Upper lobe of right lung (tissue), 1 donor: ENCODE measurements at places on chromosomes 2 and 18. TPM values are rescaled to one million over a fixed set of nuclear protein-coding genes. Genes with fewer than 3 reads are reported as not detected.

DNA sequence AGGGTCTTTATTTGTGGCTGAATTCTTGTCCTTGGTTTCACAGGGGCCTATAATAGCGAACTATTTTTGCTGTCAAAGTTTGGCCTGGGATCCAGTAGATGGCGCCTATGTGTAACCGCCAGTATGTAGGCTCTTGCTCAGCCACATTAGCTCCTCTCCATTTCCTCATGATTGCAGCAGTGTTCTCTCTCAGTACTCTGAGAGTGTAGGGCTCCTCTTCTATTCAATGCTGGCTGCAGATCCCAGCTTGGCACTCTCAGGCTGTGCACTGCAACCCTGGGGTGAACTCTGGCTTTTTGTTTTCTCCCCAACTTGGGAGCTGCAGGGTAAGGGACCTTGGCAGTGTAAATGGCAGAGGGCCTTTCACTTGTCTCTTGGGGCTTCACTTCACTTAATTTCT, 344.6 kb upstream of the CHAC2 start:
- DNase-seq: no peak

DNA sequence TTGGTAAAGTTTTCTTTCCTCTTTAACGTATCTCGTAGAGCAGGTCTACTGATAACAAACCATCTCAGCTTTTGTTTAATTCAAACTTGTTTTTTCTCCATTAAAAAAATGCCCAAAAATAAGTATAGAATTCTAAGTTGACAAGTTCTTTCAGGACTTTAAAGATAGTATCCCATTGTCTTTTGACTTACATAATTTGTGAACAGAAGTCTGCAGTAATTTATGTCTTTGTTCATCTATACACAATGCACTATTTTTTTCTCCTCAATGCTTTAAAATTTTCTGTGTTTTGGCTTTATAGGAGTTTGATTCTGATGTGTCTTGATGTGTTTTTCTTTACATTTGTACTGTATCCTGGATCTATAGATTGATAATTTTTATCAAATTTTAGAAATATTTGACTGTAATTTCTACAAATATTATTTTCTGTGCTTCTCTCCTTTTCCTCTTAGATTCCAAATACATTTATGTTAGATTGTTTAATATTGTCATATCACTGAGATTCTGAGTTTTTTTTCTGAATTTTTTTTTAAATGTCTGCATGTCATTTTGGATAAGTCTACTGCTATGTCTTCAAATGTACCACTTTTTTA, 143.3 kb downstream of the FTCDNL1 start:
- no peak for DNase-seq

Gene ICOS
- total RNA-seq: 2.1 TPM

GRCh38 chr2:130951018-130951417, 114.3 kb downstream of the ARHGEF4 start:
- no peak for DNase-seq

DNA sequence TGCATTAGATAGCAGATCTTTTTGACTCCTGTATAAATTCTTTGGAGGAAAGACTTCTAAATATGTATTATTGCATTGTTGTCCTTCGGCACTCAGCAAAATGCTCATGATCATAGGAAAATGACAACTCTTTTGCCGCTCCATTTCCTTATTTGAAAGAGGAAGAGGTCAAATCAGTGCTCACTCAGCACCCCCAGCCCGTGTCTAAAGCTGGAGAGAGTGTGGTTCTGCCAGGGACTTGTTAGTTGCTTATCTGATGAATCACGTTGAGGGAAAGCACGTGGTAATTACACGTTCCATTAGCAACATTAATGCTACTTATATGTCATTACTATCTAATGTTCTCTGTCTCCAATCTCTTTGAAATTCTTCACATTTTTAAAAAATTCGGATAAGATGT, 46.0 kb upstream of the MBP start:
- DNase-seq: no peak

- no peak for DNase-seq
Observed at GRCh38 chr2:122939796-122940195, 1085.3 kb upstream of the CNTNAP5 start.

- DNase-seq: no peak
Observed at GRCh38 chr2:18903750-18904149, 314.4 kb upstream of the NT5C1B start.

DNA sequence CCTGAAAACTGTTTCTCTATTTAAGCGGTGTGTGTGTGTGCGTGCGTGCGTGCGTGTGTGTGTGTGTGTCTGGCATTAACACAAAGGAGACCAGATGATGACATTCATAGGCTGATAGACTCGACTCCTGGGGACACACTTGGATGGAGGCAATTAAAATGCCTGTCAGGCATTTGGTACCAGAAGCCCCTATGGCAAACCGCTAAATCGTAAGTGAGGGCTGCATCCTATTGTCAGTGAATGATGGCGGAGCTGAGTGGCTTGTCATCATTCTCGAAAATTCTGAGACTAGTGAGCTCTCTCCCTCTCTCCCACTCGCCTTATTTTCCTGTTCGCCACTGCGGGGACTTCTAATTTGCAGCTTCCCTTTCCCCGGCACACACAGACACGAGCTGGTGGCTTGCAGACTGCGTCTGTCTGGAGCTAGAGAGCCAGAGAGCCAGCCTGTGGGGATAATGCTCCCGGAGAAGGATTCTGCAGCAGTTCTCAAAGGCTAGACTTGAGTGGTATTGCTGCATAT, 155.4 kb downstream of the MAP2 start:
- DNase-seq: no peak

GRCh38 chr2:173086518-173087213, 11.0 kb downstream of the MAP3K20 start:
- DNase-seq: no peak

Gene INPP5D
- total RNA-seq: 33.3 TPM

Gene BBS5
- total RNA-seq: 6.0 TPM

Gene CPLX4
- not detected for total RNA-seq

Gene SEMA4F
- total RNA-seq: 9.0 TPM
